ENCODE measurements at places on chromosomes 1 and 21.
A peak's percentile ranks its signal among the peaks of the same experiment; 100 is the strongest.

GRCh38 chr1:33764149-33764548, 99.7 kb upstream of the HMGB4 start:
- DNase-seq, result no peak

DNA sequence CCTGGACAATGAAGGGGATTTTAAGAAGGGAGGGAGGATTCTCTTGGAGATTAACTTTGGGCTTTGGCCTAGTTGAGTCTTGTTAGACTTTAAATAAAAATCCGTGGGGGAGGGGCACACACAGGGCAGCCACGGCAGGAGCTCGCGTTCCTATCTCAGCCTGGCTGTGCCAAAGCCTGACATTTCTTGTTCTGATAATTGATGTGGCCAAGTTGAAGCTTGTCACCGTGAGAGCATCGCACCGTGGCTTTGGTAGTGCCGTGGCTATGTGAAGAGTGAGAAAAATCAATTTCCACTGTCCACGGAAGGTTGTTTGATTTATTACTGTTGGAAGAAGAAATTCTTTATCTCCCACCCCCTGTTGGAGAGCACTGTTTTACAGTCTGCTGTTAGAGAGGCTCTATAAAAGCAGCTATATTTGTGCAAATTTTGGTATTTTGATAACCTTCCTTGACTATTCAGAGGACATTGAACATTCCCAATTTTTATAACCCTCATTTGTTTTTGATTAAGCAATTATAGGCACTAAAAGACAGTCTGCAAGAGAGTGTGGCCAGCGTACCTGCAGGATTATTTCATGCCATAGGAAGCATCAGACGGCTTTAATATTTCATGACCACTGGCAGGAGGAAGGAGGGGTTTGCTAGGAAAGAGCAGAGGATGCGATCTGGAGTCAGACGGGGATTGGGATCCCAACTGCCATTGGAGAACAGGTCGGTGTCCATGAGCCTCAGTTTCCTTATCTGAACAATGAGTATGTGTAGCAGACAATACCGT, 160.7 kb downstream of the KAZN start:
- no peak for DNase-seq

GRCh38 chr1:219927298-219927955, 930 bp downstream of the SLC30A10 start:
- no peak for DNase-seq

DNA sequence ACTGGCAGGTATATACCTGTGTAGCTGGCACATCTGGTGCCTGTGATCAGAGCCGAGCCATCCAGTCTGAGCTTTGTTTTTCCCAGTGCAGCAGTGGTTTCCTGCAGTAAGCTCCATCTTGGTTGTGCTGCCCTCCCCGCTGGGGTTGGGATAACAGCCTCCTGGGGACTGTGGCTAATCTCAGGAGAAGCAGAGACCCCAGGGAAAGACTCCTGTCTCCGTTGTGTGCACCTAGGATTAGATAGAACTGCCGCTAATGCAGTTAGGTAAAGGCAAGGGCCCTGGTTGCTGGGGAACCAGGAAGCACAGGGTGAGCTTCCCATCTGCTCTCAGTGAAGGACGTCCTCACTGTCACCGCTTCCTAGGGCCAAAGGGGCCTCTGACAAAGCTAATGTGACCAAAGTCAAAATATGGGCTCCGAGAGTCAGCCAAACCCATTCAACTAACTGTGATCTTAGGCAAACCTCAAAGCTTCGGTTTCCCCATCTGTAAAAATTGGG, 20.0 kb downstream of the ROR1 start:
- no peak for DNase-seq

- no peak for DNase-seq
Observed at GRCh38 chr1:110464340-110464739, 13.4 kb downstream of the PROK1 start.

GRCh38 chr1:94541246-94542087, at the start of gene F3:
TSS of gene F3 (minus strand) at chr1:94541759. CDS start at chr1:94541636, 123 bp downstream.
- peak; percentile 67 for DNase-seq

DNA sequence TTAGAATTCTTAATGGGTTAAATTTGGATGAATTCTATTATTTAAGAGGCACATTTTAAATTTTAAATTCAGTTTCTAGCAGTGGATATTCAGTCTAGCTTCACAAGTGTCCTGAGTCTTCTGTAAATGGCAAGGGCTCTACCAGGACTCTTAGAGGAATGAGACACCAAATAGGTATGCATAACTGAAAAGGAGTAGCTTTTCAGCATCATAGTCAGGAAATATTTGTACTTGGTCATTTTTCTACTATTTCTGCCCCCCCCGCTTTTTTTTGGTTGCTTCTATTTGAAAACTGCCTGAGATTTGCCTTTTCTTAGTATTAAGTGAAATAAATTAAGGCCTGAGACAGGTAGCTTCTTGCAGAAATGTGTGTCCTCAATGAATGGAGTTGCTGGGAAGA, 80.2 kb downstream of the MAST2 start:
- DNase-seq, result no peak

GRCh38 chr1:92356956-92357355, 58.1 kb downstream of the RPAP2 start:
- DNase-seq, result no peak

DNA sequence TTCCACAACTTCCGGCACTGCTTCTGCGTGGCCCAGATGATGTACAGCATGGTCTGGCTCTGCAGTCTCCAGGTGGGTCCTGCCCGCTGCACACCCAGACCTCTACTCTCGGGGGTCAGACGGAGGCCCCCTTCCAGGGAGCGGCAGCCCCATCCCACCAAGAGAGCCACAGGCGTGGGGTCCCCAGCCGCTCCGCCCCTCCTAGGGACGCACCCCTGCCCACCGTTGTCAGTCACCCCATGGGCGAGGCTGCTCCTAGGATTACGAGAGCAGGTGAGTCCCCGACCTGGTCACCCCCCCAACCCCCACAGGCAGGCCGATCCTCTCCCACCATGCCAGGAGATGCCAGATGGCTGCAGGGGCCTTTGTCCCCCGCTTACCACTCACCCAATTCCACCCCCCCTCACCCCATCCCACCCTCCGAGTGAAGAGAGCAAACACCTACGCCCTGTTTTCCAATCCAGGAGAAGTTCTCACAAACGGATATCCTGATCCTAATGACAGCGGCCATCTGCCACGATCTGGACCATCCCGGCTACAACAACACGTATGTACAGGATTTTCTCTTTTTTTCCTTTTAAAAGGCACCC, 107.0 kb downstream of the PDE9A start:
- DNase-seq, result no peak

DNA sequence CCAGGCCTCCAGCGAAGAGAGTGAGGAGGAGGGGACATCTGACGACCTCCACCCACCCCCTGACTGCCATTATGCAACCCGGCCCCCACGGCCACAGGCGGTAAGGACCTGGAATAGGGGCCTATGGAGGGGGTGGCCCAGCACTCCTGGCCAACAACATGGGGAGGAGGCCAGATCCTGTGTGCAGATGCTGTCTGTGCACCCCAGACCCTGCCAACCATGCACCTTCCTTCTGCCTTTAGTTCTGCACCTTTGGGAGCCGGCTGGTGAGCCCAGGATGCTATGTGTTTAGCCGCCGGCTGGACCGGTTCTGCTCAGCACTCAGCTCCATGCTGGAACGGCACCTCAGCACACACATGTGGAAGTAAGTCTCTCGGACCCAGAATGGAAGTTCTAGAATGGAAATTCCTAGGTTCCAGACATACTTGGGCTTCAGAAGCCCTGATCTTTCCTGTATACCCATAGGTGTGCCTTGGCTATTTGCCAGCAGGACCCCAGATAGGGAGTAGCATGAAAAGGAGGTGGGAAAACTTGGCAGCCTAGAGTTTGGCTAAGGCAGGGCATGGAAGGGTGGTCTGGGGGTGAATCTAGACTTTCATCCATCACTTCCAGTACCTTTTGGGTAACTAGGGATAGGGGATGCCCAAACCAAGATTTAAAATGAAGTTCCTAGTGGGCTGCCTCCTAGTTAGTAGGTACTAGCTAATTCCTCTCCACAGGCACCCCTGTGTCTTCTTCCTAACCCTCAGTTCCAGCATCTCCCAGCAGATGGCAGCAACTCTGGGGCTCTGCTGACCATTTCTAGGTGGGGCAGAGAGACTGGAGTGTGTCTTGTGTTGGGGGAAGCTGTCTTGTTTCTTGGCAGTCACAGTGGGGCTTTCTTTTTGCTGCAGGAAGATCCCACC, 3.6 kb upstream of the CYB561D1 start:
- no peak for DNase-seq

DNA sequence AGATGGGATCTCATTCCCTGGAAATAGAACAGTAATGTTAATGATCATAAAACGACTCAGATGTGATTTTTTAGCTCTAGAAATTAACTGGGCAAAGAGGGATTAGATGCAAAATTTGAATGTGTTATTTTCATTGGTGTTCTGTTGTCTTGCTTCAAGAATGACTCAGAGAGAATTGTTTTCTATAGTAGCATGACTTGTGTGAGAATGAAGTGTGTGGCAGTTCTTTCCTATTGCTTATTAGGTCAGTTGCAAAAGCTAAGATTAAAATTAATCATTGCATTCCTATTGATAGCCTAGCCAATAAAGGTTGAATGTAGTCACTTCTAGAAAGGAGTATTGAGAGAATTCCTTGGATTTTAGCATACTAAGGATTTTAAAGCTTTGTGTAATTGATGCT, 22.9 kb downstream of the SPEN start:
- DNase-seq, result no peak

DNA sequence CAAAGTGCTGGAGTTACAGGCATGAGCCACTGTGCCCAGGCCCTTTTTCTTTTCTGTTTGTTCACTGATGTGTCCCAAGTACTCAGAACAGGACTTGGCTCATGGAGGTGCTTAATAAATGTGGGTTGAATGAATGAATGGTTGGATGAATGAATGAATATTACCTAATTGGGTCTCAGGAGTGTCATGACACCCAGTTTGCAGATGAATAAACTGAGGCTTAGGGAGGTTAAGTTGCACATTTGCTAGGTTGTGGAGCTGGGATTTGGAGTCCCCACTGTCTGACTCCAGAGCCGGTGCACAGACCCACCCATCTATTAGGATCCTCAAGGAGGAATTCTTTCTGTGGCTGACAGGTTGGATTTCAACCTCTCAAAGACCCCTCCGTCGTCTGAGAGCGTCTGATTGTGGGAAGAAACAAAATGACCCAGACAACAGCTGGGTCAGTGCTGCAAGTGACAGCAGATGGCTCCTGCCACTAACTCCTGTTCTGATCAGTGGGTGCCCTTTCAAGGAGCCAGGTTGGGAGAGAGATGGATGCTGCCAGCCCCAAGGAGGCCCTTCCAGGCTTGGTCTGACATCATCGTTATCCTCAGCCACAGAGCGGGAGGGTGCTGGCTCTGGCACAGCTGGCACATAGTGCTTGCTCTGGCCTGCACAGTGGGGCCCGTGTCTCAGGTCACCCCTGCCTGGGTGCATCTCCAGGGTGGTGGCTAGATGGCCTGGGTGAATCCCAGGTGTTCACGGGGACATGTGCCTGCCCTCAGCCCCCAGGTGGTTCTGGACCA, 24.2 kb downstream of the ARHGEF10L start:
- peak; percentile 39 for DNase-seq

DNA sequence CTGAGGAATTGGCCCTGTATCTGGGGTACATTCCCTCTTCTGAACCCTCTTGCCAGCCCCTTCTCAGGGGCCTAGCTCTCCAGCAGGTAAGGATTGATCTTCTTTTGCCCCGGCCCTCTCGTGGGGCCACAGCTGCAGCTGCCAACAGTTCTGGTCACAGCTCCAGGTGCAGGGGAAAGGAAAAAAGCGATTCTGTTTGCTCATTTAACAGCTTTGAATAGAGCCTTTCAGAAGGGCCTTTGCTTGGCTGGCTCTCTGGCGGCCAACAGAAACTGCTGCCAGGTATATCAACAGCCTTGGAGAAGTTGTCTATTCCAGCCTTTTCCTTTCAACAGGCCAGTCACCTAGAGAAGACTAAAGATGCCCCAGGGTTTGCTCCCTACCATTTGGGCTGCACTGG, 16.1 kb upstream of the FMOD start:
- no peak for DNase-seq

DNA sequence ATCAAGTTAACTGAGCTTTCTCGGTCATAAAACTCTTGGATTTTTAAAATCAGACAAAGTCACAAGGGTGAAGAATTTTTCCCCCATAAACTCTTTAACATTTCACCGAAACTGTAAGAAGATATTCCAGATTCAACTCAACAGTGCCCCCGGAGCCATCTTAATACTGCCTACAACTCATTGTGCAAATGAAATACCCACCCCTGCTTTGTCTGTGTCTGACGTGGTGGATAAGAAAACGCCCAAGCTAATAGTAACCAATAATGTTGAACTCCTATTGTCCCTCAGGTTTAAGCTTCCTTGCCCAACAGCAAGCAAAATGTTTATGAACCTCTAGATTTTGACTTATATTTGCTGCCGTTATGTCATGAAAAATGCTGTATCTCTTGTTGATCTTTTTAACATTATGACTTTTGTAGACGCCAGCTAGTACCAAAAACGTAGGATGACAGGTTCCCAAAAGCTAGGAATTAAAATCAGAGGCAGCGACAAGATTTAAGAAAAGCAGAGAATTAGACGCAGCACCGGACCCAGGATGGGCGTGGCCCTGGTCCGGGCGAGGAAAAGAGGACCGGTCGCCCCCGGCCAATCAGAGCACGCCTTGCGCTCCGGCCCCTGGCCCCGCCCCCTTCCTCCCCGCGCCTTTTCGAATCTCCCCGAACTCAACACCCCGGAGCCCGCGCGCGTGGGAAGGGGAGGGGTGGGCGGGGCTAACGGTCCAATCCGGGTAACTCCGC, 1.1 kb downstream of the STMN1 start:
- peak; percentile 53 for DNase-seq

DNA sequence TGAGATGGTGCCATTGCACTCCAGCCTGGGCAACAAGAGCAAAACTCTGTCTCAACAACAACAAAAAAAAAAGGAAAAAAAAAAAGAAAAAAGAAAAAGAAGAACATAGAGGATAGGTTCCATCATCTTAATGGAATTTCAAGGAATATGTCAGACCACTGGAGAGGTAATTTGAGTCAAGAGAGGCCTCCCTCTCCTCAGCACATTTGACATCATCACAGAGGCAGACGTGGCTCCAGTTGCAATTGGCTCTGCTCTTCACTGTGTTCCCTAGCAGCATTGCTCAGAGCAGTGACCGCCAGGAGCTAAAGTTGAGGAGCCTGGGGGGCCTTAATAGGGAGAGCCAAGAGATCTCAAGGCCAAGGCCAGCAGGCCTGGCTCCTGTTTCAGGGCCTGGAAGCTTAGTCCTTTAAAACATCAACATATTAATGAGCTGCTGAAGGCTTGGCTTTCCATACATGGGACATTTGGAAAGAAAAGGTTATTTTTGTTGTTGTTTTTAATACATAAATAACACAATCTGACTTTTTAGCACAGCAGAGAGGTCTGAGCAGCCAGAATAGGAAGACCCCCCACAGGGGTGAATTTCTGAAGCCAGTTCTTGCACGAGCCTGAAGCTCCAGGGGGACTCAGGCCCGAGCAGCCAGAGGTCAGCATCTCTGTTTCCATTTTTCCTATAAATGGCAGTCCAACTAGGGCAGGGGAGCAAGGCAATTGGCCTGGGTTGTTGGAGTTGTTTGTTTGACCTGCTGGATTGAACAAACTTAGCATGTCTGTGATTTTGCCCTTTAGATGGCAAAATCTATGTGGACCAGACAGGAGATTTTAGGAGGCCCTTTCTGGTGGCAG, 118.3 kb upstream of the FGGY start:
- DNase-seq, result no peak

DNA sequence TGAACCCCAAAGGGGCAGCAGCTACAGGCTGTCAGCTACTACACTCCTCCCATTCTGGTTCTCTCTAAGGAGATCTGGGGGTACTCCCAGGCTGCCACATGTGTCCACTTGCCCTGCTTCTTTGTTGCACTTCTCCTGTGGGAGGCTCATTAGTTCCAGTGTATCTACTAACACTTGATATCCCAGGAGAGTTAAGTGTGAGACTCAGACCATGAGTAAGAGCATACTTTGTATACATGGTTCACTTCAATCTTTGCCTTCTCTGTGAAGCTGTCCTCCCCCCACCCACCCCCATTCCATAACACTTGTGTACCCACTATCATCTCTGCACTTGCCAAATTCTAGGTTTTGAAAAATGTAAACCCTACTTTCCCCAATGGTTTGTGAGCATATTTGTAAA, 34.9 kb upstream of the GADD45A start:
- no peak for DNase-seq

Measured in thoracic aorta (tissue), 2 donors.